ENCODE measurements at places on chromosomes 7 and 10.

GRCh38 chr7:157061979-157062378 lies 51.5 kb upstream of the MNX1 start:
- DNase-seq: no peak

DNA sequence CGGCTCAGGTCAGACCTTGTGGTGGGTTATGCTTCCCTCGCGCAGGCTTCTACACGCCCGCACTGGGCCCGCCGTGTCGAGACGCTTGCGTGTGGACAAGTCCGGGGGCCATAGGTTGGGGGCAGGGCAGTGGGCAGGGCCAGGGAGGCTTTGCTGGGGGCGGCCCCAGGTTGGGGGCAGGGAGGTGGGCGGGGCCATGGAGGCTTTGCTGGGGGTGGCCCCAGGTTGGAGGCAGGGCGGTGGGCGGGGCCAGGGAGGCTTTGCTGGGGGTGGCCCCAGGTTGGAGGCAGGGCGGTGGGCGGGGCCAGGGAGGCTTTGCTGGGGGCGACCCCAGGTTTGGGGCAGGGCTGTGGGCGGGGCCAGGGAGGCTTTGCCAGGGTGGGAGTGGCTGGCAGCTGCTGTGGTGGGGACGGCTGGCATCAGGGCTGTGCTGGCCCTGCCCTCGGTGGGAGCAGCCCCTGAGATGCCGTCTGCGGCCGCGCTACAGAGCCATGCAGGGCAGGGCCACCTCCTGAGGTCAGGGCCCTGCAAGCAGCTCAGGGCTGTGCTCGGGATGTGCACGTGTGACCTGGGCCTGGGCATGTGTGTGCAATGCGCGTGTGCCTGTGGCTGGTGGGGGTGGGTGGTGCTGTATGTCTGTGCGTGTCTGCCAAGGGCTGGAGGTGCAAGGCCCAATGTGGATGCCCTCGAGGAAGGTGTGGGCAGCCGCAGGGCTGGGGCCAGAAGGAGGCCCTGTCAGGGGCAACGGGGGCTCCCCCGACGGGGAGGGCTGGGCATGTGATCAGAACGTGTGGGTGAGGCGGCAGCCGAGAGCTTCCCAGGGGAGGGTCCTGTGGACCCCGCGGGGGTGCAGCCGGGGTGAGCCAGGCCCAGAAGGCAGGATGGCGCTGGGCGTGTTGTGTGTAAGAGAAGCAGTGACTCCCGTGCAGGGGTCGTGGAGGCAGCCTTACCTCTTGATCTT lies 72.5 kb upstream of the NKX6-2 start:
- no peak for DNase-seq

- no peak for DNase-seq
Observed at GRCh38 chr7:142104550-142105527, 6.7 kb upstream of the MGAM2 start.

DNA sequence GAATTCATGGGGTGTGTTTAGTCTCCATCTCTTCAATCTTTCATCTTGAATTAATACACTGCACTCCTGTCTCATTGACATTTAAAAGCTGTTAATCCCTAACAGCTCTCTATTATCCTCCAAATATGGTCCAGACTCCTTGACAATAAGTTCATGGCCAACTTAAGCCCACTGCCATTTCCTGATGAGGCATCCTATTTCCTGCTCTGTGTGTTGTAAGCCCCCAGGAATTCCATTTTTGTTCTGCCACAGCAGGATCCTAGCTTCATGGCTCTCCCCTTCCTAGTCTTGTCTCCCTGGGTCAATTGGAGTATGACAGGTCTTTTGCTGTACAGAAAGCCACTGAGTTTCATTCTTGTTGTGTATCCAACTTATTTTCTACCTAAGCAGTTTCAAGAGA lies 218.8 kb downstream of the OTUD1 start:
- DNase-seq: no peak

DNA sequence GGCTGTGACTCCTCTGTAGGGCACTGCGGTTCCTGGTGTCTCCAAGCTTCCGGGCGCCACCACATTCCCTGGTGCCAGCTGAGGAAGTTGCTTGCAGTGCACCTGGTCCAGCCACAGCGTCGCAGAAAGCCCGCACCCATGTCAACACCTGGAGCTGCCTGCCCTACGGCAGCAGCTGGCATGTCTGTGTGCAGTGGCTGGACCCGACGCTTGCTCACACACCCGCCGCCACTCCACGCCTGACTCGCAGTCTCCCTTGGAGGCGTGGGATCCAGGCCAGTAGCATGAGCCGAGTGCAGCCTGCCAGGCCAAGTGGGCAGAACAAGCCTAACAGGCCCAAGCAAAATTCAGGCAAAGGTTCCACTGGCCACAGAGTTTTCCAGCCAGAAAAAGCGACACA lies 118.1 kb upstream of the PHF14 start:
- no peak for DNase-seq

DNA sequence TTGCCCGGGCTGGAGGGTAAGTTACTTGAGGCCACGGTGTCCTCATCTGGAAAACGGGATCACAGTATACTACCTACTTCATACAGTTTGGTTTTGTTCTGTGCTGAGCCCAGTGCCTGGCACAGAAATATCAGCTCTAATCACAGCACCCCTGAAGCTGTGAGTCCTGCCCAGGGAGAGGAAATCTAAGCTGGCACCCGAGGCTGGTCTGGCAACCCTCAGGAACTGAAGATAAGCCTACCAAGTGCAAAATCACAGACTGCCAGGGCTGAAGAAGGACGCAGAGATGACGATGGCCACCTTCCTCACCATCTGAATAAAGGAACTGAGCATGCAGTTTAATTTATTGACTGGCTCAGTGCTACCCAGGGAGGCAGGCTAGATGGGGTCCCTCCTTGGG lies 7.7 kb upstream of the TMEM120A start:
- no peak for DNase-seq

DNA sequence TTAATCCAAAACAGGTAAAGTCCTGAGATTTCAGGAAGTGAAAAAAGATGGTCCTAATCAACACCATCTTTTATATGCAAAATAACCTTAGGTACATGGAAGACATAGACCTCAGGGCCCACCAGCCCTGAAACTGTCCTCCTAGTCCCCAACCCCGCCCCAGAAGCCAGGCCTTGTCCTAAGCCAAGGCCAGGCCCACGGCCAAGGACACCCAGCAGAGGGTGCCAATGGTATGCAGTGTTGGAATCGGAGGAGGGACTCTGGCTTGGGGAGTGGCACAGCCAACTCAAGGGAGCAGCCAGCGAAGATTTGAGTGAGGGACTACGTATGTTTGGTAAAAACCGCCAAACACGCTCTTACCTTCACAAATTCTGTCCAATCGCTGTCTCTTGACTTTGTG lies 96.7 kb downstream of the ZRANB1 start:
- no peak for DNase-seq

- no peak for DNase-seq
Observed at GRCh38 chr7:31688996-31689395, 2.0 kb downstream of the PPP1R17 start.

DNA sequence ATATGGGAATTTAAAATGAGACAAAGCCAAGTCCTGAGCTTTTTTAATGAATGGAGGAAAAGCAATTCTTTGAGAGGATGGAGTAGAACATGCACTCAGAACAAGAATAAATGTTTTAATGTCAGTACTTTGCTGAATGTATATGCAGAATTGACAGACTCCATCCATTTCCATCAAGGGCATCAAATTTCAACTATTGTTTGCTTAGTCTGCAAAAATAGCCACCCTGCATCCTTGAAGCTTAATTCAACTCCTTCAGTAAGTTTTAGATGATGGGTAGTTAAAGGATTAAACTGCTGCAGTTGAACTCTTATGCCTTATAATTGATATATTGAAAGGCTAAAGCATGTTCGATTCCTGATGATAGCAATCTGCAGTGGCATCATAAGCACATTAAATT lies 99.7 kb upstream of the IFRD1 start:
- no peak for DNase-seq

DNA sequence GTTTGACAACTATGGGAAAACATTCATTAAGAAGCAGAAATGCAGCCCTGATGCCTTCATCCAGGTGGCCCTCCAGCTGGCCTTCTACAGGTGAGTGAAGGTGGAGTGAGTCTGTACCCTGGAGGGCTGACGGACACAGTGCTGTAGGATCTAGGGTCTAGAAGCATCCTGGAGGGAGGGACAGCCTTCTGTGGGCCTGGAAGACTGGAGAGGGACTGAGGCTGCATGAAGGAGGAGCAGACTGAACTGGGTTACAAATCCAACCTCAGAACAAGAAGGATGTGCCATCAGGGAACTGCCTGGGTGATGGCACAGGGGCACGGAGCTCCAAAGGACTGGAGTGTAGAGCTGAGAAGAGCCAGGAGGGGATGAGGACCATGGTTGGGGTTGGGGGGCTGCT lies 27.5 kb upstream of the C10orf53 start:
- no peak for DNase-seq

DNA sequence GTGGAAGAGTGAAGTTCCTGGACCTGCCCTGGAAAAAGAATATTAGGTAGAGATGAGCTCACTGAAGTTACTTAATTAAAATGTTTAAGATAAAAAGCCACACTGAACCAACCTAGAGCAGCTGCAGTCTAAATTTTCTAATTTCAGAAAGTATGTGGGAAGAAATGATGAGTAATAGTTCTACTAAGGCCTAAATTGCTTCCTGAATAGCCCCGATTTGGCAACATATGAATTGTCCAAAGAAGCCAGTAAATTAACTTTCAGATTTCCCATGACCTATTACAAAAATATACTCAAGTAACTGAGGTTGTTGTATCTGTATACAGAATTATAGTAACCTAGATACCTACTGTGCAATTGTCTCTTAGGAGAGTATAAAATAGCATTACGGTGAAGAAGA lies 312.6 kb downstream of the IPMK start:
- no peak for DNase-seq

DNA sequence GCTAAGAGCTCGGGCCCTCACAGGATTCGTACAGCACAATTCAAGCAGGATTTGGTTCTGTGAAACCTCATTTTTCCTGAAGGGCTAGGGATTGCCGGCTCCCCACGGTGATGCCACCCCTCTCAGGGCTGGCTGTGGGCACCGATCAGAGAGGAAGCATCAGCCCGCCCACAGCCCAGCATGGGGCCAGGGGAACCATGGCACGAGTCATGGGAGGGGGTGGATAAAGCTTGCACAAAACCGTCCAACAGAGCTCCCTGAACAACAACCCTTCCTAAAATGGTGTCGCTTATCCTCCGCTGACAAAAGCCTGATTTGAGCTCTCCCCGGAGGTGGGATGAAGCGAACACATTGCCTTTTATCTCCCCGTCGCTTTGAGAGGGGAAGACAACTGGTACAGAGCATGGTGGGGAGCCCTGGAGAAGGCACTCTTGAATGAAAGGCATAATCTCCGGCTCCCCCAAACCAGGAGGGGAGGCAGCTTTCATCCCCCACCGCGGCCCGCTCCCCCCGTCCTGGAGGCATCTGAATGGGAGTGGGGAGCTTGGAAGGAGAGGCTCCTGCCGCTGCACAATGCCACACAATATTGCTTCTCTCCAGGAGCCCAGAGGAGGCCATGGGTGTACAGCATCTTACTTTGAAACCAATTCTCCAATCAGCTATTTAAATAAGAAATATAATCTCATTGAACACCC lies 144.0 kb downstream of the RPS24 start:
- DNase-seq: no peak

DNA sequence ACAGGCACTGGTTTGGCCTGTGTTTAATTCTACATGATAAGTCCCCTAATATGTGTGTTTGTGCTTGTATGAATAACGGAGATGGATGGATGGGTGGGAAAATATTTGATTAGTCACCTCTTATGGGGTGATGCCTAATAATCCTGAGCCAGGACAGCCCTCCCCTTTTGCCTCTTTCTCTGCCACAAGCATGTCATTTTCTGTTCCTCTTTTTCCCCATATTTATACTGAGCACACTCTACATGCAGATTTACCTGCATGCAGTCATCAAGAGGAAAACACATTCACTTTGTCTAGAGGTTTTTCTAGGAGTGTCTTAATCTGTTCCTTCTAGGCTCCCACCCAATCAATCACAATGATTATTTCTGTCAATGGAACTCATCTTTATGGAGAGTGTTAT lies 111.6 kb upstream of the TBX20 start:
- no peak for DNase-seq

DNA sequence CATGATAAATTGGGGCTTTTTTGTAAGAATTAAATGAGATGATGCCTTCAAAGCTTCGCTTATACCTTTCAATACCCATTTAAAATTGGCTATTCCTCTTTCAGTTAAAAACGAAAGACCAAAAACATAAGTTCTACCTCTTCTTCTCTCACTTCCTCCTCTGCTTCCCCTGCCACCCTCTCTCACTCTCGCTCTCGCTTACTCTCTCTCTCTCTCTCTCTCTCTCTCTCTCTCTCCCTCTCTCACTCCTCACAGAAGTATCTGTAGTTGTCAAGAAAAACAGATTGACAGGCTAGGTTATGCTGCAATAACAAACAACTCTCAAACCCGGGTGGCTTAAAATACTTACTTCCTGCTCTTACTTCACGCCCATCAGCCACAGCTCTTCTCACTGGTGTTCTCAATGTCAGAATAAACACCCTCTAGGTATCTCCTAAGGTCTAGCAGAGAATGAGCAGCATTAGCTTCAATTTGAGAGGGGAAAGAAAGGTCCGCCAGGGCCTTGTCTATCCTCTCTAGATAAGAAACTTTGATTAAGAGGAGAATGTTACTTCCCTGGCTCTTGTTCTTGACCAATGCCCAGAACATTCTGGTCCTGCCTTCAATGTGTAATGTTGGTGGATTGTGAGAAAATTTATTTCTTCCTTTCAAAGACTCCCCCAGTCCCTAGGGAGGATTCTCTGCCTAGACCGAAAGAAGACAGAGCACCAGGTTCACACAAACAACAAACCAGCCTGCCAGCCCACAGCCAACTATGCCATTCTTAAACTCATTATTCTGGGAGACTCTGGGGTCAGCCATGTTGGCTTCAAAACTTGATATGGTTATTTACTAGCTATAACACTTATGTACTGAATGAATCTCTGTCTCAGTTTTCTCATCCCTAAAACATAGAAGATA lies 1028.7 kb downstream of the XPNPEP1 start:
- no peak for DNase-seq

GRCh38 chr7:88522771-88523293 lies 216.1 kb upstream of the STEAP4 start:
- DNase-seq: no peak

GRCh38 chr7:107551936-107552335 lies 11.8 kb downstream of the COG5 start:
- DNase-seq: no peak

DNA sequence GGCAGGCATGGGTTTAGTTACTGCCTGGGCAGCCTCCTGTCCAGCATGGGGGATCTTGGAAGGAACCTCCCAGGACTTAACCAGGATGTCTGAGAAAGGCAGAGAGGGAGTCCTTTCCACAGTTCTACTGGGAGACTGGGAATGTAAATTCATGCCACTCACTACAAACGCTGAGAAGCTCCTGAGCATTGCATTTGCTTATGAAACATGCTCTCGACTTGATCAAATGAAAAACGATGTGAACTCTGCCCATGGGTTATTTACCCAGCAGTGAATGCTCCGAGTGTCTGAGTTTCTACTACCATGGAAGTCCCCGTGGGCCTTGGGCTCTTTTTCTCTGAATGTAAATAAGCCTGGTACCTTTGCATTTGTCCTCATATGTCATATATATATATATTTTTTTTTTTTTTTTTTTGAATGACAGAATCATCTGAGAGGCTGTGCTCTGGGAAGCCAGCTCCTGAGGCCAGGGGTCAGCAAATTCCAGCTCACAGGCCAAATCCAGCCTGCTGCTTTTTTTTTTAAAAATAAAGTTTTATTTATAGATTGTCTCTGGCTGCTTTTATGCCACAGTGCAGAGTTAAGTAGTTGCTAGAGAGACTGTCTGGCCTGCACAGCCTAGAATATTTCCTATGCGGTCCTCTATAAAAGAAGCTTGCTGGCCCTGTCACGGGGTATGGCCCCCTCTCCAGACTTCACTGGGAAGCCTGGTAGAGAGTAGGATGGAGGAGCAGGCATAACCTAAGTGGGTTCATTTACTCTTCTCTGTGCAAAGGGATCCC lies 21.4 kb upstream of the RAPGEF5 start:
- DNase-seq: no peak

GRCh38 chr7:91344911-91345310 lies 80.7 kb downstream of the FZD1 start:
- DNase-seq: no peak

Data from nephron progenitor cell (in vitro differentiated cells).